ENCODE measurements at places on chromosomes 16 and 17.

- DNase-seq, result no peak
Measured at GRCh38 chr17:32267690-32268205, 2.1 kb downstream of the RHBDL3 start.

DNA sequence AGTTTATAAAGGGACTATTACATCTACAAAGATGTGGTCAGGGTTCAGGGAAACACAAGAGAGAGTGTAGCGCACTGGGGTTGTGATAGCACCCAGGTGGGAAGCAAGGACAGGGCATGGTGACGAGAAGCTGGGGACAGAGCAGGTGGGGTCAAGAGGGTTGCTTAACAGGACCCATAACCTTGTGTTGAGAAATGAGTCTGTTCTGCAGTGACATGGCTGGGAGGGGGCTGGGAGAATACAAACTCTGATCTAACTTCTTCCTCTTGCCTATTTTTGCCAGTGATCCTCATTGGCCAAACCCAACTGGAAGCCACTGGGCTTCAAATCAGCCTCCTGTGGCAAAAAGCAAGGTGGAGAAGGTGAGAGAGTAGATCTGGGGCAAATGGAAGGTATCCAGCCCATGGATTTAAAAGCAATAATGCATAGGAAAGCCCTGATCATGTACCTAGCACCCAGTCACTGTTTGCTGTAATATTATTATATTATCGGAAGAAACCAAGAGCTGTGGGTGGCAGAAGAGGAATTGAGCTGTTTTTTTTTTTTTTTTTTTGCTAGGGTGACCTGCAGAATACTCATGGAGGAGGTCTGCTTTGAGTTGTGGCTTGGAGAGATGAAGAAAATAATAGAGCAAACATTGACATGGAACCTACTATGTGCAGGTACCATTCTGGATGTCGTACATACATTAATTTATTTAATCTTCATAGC is 76.9 kb upstream of the ZFHX3 start:
- DNase-seq, result no peak

GRCh38 chr16:73219176-73219575 is 171.2 kb upstream of the ZFHX3 start:
- DNase-seq, result no peak

- DNase-seq, result no peak
Measured at GRCh38 chr17:79529661-79530081, 81.2 kb downstream of the RBFOX3 start.

GRCh38 chr16:75236232-75236631 is 15.2 kb downstream of the BCAR1 start:
- no peak for DNase-seq

- no peak for DNase-seq
Measured at GRCh38 chr17:46163316-46163715, 29.9 kb downstream of the KANSL1 start.

DNA sequence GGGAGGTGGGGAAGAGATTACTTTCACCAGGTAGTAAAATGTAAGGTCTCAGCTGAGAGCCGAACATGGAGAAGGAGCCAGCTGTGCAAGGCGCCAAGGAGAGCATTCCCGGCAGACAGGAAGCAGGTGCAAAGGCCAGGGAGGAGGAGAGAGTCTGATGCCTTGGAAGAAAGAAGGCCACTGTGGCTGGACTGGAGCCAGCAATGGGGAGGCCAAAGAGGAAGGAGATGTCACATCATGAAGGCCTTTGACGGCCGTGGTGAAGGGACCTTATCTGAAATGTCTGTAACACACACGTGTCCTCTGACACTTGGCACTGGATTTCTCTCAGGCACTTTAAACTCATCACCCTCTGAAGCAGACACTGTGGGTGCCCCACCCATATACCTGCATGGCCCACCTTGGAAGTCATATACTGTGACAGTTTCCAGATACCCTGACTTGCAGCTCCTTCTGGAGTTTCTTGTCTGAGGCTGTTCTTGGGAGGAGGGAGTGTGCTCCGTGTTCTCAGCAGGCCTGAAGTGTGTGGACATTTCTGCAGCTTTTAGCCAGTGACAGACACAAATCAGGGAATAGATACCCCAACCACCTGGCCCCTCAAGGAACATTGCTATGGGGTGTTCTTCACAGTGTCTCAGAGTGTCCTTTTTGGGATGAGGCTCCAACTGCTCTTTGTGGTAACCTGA is 1.9 kb upstream of the SLC5A2 start:
- no peak for DNase-seq

GRCh38 chr17:14469971-14470370 is 169.1 kb downstream of the HS3ST3B1 start:
- DNase-seq, result no peak

- no peak for DNase-seq
Measured at GRCh38 chr16:2404099-2404498, 25.1 kb upstream of the CCNF start.

DNA sequence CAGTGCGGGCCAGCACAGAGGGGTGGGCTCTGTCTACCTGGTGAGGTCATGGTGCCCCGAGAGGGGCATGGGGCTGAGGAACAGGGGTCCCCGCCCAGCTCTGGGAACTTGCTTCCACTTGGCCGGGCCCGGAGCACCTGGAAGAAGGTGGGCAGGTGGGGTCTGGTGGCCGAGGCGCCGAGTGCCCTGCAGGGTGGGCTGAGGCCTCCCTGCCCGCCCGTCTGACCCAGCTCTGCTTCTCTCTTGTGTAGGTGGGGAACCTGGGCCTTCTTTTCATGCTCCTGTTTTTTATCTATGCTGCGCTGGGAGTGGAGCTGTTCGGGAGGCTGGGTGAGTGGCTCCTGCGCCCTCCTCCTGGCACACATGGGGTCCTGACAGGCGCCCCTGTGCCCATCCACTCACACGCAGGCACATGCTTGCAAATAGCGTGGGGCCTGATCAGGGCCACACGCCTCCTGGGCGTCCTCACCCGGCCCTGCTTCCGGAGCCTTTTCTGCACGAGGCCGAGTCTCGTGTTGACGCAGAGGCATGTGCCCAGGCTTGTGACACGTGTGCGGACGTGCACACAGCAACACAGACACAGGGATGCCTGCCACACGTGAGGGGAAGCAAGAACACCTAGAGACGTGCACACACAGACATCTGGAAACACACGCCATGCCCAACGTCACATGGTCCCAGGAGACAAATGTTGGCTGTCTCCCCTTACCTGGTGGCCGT is 8.2 kb downstream of the TPSG1 start:
- DNase-seq, result no peak

GRCh38 chr16:89422527-89422904 is 67.8 kb downstream of the ANKRD11 start:
- no peak for DNase-seq

- DNase-seq, result no peak
Measured at GRCh38 chr16:11583166-11583565, 3.6 kb downstream of the LITAF start.

DNA sequence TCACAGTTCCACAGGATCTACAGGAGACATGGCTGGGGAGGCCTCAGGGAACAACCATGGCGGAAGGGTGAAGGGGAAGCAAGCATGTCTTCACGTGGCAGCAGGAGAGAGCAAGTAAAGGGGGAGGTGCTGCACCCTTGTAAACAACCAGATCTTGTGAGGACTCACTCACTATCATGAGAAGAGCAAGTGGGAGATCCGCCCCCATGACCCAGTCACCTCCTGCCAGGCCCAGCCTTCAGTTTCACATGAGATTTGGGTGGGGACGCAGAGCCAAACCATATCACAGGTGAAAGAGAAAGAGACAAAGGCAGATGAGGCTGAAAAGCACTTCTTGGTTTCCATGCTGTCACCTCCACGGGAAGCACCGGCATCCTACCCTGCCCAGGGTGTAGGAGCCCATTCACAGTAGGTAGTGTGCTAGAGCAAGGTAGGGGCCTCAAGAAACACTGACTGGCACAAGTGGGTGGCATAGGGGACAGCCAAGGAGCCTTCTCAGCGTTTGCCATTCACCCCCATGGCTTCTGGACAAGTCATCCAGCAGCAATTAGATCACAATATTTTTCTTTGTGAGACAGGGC is 6.6 kb downstream of the NARF start:
- DNase-seq, result no peak

GRCh38 chr16:55010492-55011160 is 80.0 kb downstream of the IRX5 start:
- no peak for DNase-seq

DNA sequence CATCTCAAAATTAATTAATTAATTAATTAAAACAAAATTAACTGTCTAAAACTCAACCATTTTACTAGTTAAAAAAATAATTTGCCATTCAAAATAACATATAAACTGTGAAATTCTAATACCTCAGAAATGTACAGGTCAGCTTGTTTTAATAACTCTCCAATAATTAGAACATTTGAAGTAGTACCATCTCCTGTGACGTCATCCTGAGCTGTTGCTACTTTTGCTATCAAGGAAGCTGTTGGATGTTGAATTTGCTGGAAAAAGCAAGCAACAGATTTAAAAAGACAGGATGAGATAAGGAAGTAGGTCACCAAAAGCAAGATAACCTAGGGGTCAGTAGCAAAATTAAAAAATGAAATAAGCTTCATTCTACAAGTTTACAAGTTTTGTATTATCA is 2.8 kb downstream of the CCT6B start:
- DNase-seq, result no peak

DNA sequence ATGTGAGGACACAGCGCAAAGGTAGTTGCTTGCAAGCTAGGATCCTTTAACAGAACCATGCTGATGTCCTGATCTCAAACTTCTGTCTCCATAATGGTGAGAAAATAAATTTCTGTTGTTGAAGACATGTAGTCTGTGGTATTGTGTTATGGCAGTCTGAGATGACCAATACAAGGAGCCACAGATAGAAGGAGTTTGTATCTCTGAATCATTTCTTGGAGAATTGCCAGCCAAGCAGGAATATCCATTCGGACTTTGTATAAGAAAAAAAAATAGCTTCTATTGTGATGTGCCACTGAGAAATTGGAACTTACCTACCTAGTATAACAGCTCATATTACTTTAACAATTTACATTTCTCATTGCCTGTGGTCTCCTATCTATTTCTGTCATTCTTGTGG is 447.6 kb upstream of the CA10 start:
- DNase-seq, result no peak

DNA sequence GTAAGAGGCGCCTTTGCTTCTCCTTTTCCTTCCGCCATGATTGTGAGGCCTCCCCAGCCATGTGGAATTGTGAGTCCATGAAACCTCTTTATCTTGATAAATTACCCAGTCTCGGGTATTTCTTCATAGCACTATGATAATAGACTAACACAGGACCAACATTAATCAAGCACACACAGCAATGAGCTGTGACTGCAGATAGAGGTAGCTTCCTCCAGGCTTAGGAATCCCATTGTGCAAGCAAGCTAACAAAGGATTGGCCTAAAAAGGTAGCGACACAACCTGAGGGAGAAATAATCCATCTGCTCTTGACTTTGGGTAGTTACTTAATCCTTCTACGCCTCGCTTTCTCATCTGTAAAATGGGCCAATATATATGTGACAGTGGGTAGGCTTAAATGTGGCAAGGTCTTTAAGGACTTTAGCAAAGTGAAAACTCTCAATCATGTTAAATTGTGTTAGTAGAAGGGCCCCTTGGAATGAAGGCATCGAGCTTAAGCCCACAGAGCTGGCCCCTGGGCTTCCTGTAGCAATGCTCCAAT is 393.6 kb downstream of the SOX9 start:
- DNase-seq, result no peak

GRCh38 chr17:9368631-9369030 is 207.0 kb downstream of the STX8 start:
- no peak for DNase-seq

DNA sequence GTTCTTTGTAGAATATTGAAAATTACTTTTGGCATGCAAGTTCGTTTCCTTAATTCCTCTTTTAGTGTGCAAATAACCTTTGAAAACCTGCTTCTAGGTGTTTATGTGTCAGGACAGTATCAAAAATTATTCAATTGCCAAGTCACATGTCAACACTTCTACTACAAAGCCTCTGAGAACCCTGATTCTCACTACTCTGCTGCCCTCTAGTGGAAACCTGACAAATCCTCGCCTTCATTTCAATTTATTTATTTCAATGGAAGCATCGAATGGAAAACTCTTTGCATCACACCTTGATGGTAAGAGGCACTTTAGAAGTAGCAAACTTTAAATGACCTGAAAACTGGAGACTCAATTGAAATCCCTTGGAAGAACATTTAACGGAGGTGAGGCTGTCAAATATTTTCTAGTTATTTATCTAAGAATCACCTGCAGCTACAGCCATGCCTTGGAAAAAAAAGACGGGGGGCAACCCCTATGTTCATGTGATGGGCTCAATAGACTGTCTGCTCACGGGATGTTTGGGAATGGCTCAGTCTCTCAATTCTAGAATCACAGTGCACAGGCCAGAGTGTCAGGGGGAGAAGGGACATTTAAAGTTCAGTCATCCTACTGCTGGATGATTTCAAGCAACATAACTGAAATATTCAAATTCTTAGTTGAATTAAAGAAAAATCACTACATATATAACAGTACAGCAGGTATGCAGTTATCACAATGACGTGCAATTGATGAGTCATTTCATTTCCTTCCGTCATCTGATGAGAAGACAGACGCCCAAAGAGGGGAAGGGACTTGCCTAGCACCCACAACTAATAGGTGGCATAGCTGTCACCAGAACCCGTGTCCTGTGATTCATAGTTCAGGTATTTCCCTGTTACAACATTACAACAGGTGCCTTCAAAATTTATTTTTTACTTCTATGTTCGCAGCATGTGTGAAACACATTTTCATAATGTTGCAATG is 563.9 kb downstream of the TOX3 start:
- DNase-seq, result peak; percentile 49

DNA sequence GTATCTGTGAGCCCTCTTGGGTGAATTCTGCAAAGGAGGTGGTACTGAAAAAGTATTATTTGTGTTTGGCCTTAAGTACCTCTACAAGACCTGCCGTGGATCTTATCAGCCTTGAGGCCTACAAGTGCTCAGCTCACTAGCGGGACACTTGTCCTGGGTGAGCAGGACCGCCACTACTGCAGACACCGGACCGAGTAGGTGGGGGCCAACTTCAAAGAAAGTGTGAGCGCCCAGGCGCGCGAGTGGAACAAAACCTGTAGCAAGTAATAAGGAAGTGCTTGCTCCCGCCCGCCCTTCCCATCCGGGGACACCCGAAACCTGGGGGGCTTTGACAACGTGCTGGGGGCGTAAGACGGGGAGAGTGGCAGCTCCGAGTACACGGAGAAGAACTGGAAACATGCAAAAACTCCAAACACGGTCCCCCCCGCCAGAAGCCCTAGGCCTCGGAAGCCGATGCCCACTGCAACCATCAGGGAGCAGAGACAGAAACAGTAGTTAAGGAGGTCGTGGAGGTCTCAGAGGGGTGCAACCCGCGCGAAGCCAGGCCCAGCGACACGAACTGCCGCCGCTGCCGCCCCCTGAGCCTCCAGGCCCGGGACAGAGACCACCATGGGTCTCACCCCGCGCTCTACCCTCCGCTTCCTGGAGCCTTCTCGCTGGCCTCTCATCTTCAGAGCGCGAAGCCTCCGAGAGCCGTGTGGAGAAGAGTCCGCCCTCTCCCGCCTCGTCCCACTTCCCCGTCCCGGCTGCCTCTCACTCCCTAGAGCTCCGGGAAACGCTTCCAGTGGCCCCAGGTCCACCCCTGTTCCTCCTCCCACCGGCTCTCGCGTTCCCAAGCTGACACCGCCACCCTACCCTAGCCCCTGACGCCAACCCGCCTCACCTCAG is 537 bp downstream of the CNOT1 start:
- DNase-seq, result no peak

GRCh38 chr17:80990921-80991644 is 558 bp upstream of the CHMP6 start:
- DNase-seq, result no peak

GRCh38 chr16:50861451-50861850 is 119.6 kb downstream of the CYLD start:
- DNase-seq, result no peak

GRCh38 chr17:82358465-82359350 is at the start of gene TEX19:
TSS of gene TEX19 (plus strand) at chr17:82359247. CDS start at chr17:82362151, 2,904 bp downstream.
- no peak for DNase-seq

GRCh38 chr17:34740565-34741520 is 161.5 kb downstream of the TMEM132E start:
- DNase-seq, result no peak
